ENCODE measurements at places on chromosomes 12 and 14.

DNA sequence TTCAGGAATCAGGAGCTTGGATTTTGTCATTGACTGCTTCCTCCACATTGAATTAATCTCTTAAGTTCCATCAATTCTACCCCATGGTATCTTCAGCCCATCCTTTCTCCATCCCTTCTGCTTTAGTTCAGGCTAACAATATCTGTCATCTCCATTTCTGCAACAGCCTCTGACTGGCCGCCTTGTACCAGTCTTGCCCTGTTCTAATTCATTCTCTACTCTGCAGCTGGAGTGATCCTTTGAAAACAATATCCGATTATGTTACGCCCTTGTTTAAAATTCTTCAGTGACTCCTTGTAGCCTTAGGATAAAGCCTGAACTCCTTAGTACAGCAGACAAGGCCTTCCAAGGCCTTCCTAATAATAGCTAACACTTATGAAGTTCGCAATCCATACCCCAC is 170.2 kb downstream of the ETV6 start:
- DNase-seq = no peak

DNA sequence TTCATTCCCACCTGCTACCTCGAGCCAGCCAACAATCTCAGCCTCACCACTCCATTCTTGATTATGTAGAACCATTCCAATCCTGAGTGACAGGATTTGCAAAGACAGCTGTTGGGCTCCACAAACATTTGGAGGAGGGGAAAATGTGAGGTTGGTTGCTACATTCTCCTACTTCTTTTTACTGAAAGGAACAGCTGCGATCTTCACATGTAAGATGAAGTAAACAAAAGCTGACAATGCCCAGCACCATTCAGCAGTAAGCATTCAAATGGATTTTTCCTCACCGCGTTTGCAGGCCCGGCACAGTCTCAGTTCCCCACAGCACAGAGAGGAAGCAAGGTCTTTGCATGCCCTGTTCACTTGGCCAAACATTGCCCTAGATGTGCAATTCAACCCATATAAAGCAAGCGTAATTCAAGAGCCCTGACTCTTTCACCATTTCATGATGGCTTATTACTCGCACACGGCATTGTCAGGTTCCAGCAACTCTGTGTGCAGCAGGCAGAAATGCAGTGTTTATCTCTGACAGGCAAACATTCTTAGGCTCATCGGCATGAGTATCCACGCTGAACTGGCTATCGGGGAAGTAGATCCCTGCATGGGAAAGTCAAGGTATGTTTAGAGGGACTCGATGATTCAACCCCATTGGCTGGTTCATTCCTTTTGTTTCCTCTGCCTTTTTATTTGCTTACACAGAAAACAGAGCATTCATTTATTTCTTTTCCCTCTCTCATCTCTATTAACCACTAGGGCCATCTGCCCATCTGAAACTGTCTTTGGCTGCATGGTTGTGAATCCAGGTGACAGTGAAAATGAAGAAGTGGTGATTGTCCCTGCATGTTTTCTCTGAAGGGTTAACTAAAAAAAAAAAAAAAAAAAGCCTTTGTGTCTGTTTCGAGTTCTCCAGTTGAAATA is 236.1 kb upstream of the PLEKHG7 start:
- DNase-seq = no peak

DNA sequence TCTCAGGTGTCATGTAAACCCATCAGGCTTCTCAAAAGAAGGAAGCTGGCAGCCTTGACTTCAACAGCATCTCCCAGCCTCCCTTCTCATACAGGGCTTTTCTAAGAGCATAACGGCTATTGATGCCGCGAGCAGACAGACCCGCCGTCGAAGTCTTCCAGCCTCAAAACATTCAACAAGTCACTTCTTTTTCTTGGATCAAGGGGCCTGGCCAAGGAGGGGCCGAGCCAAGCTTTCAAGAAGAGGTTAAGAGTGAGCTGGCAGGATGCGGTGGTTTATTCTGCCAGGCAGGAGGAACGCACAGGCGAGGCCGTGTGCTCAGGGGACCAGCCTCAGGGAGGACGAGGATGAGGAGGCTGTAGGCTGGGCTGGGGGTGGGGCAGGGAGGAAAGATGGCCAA is 102.9 kb upstream of the RFLNA start:
- no peak for DNase-seq

- peak; percentile 15 for DNase-seq
These were observed 91.9 kb downstream of the BICD1 start for GRCh38 chr12:32198555-32198954.

DNA sequence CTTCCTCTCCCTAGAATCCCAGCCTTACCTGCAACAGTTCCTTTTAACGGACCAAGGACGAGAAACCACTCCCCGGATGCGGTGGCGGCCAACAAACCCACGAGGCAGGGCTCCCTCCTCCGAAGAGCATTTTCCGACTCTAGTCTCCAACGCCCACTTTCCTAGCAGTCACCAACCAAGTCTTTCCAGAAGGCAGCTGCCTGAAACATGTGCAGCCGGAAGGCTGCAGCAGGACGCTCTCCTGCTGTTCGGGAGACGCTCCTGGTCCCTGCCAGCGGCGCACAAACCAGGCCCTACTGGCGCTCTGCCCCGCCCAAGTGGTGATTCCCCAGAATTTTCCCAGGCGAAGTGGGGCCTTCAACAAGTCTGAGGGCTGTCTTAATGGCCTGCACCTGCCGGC is 21.1 kb upstream of the ADAM20 start:
- no peak for DNase-seq

DNA sequence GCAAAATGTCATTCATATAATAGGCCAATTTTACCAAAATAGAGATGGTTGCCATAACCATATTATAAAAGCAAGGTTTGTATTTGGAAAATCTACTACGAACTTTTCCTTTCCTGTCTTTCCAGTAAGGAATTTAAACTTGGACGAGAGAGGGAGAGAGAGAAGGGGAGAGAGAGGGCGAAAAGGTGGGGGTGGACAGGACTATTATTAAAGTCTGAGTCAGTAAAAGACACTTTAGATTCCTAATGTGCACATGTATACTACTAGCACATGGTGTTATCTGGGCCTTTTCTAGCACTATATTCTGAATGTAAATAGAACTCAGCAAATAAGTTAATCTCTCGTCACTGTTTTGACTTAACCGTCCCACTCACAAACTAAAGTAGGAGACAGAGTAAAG is 30.4 kb upstream of the FBLN5 start:
- DNase-seq = no peak

- peak; percentile 6 for DNase-seq
These were observed 1552.1 kb downstream of the AACS start for GRCh38 chr12:126617312-126617711.

DNA sequence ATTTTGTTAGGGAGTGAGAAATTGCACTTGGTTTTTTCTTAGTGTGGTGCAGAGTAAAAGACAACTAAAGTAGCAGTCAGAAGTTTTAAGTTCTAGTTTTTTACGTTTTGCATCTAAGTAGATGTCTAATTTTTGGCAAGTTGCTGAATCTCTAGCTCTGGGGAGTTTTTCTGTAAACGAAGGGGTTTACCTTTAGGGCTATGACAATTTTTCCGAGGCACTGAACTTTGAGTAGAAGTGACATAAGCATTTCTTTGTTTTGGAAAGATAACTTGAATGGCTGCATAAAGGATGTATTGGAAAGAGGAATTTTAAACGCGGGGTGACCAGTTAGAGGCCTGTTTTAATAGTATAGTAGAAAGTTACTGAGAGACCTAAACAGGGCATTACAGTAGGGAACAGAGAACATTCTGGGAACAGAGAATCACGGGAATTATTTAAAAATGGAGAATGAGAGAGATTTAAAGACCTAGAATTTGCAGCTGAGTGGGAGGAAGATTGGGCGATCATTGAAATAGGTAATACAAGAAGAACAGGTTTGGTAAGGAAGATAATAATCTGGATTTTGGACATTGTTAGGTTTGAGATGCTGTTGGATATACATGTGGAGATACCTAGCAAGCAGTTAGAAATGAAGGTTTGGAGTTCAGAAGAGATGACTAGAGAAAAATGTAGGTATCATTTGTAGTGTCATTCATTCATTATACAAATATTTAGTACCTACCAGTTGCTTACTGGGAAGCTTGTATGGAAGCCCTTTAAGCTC is 1.2 kb downstream of the ZNF410 start:
- DNase-seq = no peak

DNA sequence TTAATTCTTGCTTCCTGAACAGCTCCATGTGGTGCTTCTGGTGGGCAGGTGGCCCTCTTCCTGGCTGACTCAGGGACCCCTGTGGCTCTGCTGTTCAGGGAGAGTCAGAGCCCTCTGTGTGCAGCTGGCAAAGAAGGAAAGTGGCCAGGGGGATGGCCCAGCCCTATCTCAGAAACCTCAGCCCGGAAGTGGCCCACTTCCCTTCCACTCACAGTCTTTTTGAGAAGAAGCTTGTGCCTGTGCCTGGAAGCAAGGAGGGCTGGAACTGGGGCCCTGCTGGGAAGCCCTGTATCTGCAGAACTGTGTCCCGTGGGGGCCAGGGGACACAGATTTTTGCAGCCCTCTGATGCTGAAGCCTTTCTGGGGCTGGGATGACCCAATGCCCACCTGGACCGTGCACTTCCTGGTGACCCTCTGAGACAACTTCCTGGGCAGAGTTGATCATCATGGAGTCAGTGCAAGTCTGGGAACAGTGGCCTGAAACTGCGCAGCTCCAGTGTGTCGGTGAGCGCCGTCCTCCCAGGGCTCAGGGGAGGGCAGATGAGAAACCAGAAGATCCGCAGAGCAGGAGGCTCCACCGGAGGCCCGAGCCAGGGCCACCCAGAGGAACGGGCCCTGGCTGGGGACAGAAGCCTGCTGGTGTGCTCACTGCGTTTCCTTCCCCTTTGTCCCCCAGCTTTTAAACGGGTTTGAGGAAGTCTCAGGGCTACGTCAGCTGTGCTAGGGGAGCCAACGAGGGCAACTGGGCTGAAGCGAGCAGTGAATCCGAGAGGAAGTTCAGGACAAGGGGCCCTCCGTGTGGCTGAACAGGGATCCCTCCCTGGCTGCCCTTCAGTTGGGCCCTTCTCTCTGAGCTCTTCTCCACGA is 217.4 kb upstream of the RTL1 start:
- no peak for DNase-seq

DNA sequence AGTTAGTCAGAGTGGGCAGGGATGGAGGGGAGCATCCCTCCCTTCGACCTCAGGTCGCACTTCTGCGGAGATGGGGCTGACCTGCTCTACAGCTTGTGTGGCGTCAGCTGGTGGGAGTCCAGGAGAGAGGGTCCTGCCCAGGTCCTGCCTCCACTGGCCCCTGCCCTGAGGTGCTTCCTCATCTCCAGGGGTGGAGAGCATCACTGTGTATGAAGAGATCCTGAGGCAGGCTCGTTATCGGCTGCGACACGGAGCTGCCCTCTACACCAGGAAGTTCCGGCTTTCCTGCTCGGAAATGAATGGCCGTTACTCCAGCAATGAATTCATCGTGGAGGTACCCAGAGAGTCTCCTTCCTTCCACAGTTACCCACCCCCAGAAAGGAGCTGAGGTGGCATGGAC is 20.2 kb downstream of the CLSTN3 start:
- DNase-seq = no peak

DNA sequence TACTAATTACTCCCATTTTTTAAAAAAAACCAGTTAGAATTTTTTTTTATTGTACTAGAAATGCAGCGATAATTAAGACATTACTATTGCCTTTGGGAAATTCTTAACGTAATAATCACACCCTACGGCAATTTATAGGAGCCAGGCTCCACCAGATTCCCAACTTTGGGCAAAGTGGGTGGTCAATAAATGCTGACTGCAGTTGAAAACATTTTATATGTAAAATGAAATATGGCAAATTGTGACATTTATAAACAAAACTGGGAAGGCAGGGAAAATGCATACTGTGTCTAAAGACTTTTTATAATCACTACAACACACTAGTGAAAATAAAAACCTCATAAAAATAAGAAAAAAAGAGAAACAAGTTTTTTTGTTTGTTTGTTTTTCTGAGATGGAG is 93.3 kb upstream of the HECTD1 start:
- no peak for DNase-seq

GRCh38 chr12:64618953-64619590 is 8.8 kb downstream of the RASSF3 start:
- no peak for DNase-seq

GRCh38 chr14:75303381-75303789 is 24.8 kb downstream of the FOS start:
- no peak for DNase-seq

DNA sequence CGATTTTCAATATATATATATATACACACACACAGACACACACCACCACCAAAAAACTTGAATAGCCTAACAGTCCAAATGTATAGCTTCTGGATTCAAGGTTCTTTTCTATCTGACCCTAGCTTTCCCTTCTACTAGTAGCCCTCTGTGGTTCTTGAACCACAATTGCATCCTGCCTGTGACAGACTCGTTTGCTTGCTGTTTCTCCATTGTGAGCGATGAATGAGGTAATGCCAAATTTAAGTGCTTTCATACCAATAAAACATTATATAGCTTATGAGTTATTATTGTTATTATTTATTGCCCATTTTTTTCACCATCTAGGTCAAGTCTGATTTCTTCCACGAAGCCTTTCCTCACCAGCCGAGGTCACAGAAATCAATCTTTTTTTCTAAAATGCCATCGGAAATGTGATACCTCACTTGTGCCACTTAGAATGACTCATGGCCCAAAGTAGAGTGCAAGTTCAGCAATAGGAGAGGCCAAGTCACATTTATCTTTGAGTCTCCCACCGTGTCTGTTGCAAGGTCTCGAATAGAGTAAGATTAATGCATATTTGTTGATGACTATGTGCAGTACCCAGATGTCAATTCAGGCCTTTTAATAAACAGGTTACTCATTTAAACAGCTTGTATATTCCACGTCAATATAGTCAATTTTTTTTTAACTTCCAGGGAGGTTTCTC is 1015.8 kb upstream of the SEL1L start:
- no peak for DNase-seq

- DNase-seq = no peak
These were observed 16.0 kb downstream of the PRIMA1 start for GRCh38 chr14:93772263-93772662.

GRCh38 chr14:62144863-62145262 is 382.6 kb downstream of the SNAPC1 start:
- no peak for DNase-seq

DNA sequence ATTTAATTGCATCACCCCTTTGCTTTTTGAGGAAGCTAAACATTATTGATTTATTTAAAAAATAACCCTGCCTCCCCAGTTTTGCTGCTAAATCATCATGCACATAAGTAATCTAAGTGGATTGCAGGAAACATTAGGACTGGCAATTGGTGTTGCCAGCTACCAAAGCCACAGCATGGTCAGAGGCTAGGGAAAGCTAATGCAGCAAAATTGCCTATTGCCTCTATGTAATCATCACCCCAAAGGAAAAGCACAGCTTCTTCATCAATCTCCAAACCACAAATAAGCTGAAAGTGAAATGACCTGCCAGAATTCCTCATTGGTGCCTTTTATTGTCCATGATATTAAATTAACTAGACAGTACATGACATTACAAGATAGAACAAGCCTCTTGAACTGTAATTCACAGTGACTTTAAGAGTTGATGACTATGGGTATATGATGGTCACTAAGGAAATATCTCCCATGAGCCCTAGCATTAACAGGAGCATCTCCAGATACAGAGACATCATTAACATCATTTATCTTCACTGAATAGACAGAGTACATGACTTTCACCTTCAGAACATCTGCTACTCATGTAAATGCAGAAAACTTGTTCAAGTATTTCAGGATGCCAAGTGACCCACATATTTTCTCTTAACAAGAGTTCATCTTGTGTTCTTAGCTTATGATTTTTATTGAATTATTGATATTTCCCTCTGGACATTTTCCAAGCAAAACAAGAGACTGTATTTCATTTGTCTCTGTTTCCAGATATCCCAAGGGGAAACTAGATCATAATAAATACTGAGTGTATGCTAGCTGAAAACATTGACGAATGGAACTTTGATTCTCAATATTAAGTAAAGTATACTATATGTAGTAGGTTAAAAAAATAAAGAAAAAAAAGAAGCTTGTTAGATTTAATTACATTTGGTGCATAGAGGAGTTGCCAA is 29.4 kb downstream of the PTPRR start:
- no peak for DNase-seq

All from H54 (cell line).